ENCODE measurements at places on chromosomes 2 and 18. TPM values are rescaled to one million over a fixed set of nuclear protein-coding genes. Genes with fewer than 3 reads are reported as not detected.

DNA sequence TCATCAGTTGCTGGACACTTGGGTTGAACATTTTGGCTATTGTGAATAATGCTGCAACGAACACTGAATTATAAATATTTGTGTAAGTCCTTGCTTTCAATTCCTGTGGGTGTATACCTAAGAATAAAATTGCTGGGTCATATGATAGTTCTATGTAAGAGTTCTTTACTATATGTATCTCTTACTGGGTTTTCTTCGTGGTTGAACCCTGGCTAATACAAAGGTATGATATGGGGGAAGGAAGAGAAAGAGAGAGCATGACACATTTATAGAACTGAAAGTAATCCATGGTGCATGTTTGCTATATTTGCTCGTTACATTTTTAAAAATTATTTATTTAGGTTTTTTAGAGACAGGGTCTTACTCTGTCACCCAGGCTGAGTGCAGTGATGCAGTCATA, 143.1 kb upstream of the GAREM1 start:
- DNase-seq = no peak

Gene ST8SIA5
- polyA plus RNA-seq = 1.2 TPM

DNA sequence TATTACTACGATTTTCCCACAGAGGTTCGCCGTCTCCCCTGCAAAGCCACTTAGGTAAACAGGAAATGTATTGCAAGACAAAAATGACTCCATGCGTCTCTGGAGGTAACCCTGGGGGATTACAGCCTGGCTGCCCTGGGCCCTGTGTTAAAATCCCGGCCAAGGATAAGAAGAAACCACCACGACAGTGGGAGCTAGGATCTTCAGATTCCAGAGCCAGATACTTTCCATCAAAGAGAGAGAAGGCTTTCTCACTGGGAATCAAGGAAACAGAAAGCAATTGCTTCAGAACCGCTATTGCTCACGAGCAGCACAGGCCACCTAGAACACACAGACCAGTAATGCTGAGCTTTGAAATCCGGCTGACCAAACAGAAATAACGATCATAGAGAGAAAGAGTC, 97.9 kb upstream of the ZNF516 start:
- DNase-seq = no peak

GRCh38 chr2:102000813-102001766, 9.3 kb downstream of the IL1R2 start:
- DNase-seq = no peak

GRCh38 chr2:2222931-2223330, 108.1 kb downstream of the MYT1L start:
- DNase-seq = no peak

Gene CD8A
- 0.44 TPM for polyA plus RNA-seq

DNA sequence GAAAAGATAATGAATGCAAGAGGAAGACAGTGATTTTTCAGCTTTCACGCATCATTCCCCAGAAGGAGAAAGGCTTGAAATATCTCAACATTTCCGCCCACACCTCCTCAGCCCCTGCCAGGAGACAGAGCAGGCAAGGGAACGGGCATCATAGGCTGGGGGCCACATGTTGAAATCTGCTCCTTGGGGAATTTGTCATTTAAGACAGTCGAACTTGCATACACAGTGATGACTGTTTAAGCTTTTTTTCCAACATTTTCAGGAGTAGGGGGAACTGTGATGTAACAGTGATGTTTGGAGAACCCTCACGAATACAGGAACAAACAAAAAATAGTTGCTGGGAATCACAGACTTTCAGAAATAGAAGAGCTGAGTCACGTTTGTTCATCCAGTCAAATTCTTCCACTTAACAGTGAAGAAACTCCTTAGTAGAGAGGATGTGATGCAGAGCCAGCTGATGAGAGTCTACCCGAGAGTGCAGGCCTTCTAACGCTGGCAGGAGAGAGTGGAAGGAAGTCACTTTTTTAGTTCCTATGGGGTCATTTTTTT, 266.8 kb downstream of the ALPK2 start:
- no peak for DNase-seq

- no peak for DNase-seq
Observed at GRCh38 chr2:171132086-171132485, 28.6 kb downstream of the TLK1 start.

Gene FAM136A
- polyA plus RNA-seq = 78.2 TPM

DNA sequence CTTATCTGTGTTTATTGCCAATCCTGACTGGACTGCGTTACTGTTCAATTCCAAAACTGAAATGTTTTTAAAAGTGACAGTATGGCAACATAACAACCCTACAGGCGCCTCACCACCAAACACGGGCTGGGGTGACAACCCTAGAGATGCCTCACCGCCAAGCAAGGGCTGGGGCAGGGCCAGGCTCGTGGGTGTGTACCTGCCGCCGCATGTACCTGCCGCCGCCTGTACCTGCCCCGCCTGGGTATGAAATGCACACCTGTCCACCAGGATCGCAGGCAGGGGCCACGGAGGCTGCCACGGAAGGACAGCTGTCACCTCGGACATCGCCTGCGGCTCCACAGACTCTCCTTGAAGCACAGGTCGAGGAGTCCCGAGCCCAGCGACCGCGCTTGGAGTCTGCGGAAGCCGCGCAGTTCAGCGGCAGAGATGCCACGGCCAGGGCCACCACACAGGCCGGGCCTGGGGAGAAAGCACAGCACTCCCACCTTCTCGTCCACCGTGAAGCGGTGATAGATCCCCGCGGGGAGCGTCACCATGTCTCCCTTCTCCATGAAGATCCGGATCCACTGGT, 18.9 kb downstream of the ADI1 start:
- no peak for DNase-seq

DNA sequence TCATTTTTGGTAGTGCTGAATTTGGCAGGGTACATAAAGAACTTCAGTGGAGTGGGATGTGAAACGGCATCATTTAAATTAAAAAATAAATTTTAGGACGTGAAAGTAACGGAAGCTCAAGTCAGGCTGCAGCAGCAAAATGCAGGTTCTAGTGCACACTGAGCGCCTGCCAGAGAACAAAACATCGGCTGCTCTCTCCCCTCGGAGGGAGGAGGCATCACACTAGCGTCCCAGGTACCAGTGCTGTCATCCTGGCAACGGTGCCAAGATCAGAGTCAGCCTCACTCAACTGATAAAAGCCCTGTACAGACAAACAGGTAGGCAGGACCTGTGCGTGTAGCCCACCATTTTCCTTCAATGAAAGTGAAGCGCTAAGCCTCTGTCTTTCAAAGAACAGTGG, 261.5 kb downstream of the PTGR3 start:
- DNase-seq = no peak

DNA sequence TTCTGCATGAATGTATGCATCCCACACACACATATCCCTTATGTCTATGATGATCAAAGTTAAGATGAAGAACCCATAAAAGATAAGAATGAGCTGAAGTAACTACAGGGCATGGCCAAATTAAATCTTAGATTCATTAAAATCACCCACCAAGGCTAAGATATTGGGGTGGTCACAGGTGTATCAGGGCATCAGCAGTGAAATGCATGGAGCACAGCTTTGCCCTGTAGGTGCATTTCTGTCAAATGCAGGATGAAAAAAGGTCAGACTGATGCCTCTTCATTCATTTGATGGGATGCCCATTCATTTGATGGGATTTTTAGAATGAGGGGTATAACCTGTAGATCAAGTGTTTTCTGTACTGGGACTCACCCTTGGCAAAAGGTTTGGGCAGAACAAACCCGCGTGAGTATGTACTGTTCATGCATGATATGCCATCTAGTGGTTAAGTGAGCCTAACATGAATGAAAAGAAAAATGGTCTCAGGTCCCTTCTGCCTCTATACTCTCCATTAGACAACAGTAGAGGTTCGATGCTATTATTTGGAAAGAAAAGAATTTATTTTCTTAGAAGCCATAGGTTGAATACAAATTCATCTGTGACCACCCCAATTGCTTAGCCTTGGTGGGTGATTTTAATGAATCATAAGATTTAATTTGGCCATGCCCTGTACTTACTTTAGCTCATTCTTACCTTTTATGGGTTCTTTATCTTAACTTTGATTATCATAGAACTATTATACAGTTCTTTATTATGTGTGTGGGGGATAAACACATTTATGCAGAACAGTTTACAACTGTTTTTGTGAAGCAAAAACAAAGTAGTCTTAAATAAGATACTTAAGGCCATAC, 43.2 kb upstream of the NOSTRIN start:
- DNase-seq = peak; percentile 35

Gene CBLN2
- 9.1 TPM for polyA plus RNA-seq

DNA sequence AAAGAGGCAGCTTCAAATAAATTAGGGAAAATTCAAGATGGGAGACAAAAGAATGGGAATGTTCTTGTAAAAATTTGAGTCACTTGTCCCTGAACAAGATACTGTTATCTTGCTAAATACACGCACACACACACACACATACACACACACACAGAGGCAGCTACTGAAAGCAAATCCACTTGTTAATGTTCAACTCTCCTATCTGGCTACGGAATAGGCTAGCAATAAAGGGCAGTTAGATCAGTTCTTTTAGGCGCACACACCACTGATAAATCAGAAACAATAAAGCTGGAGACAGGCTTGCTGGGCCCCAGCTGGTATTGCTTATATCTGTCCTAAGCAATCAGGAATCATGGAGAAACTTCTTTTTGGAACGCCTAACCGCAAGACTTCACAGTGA, 461.6 kb downstream of the BCL11A start:
- no peak for DNase-seq
